Cortex of kidney (tissue), 1 donor: ENCODE measurements at places on chromosomes 4 and X.

- DNase-seq, result no peak
Observed at GRCh38 chrX:3044196-3044595, 2.9 kb downstream of the ARSF start.

DNA sequence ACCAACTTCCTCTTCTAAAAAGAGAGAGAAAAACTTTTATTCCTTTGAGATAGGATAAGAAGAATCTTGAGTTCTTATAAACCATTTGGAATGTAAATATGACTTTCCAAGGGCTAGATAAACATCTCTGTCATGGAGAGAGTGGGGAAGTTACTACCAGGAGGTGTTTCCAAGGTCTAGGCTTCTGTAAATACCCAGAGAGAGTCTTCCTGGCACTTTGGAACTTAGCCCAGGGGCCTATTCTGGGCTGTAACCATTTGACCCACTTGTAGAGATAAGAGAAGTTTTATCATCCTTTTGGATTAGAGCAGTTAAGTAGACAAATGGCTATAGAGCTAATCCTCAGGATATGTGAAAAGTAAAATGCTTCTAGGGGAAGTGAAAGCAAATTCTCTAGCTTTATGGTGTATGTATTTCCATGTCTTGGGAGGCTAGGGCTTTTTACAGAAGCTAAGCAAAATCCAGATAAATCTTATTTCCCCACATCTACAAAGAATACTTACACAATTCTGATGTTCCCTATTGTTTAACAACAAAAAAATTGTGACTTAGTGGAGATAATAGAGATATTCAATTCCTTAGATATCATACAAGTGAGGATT is 51.1 kb downstream of the MCUB start:
- no peak for DNase-seq

- DNase-seq, result no peak
Observed at GRCh38 chr4:43932448-43932847, 516.2 kb downstream of the KCTD8 start.

DNA sequence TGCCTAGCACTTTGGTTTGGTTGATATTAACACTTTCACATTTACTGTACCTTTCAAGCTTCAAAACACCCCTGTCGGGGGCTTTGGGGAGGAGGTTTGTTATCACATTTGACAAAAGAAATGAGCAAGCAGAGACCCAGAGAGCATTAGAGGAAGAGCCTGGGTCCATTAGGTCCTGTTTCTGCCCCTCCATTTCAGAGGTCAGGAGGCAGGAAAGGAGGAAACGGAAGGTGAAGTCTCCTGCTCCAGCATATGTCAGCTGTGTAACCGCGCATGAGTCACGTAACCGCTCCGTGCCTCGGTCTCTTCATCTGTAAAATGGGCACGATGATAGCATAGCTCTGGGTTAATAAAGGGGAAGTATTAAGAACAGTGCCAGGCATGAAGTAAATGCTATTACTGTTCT is 201.9 kb upstream of the BCOR start:
- no peak for DNase-seq

DNA sequence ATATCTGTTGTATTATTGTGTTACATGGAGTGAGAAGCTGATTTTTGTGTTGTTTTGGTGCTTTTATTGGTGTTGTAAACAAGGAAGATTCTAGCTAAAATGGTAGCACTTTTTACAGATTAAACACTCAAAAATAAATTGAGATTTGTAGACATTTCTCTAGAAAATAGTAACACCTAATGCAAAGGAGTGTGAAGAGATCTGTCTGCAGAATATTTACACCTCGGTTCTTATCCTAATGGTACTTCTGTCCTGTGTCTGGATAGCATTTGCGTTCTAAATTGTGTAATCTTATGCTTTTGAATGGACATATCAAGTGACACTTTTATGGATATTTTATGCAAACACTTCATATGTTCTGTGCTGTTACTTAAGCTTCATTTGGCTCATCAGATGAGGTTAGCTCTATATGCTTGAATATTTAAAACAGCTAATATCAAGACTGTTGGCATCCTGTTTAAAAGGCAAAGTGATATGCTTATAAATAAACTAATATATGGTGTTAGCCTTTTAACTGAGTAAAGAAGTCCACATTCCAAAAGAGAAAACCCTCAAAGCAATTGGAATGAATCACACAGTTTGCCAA is 6.0 kb downstream of the PCDH7 start:
- no peak for DNase-seq

- no peak for DNase-seq
Observed at GRCh38 chrX:147679356-147680005, 232.2 kb upstream of the FMR1 start.

GRCh38 chr4:132026166-132026565 is 1122.9 kb upstream of the PCDH10 start:
- no peak for DNase-seq

DNA sequence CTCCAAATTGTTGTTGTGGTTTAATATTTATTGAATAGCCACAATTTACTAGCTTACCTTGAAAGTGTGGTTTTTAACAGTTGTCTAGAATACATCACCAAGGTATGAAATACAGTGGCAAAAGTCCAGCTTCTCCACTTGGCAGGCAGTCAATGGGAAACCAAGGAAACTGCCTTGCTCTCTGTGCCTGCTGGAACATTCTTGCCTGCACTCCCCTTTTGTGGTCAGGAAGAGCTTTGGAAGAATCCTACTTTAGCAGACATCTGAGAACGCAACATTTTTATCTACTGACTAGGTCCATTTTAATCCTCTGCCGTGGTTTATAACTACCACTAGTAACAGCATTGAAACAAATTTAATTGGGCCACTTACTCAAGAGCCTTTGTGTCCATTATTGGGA is 64.5 kb downstream of the TENM3 start:
- no peak for DNase-seq

GRCh38 chr4:130233377-130234047 is 1137.6 kb downstream of the C4orf33 start:
- DNase-seq, result no peak

DNA sequence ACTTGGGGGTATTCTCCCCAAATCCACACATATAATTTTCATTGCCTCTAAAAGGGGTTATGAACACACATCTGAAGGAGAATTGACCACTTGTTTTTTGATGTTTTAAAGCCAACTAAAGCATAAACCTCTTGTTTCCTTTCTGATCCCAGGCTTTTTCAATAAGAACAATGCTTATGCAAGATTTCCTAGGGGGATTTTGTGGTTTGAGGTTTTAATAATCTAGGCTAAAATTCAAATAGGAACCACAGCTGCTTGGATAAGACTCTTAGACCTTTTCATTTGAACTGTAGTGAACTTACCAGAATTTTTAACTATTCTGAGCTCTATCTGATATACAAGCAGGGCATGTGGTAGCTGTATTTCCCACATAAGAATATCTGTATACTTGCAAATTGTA is 651.1 kb downstream of the ANKRD50 start:
- no peak for DNase-seq

GRCh38 chr4:189802884-189803283 is 137.8 kb upstream of the FRG1 start:
- DNase-seq, result no peak

- DNase-seq, result no peak
Observed at GRCh38 chr4:41660352-41660751, 88.2 kb downstream of the PHOX2B start.

DNA sequence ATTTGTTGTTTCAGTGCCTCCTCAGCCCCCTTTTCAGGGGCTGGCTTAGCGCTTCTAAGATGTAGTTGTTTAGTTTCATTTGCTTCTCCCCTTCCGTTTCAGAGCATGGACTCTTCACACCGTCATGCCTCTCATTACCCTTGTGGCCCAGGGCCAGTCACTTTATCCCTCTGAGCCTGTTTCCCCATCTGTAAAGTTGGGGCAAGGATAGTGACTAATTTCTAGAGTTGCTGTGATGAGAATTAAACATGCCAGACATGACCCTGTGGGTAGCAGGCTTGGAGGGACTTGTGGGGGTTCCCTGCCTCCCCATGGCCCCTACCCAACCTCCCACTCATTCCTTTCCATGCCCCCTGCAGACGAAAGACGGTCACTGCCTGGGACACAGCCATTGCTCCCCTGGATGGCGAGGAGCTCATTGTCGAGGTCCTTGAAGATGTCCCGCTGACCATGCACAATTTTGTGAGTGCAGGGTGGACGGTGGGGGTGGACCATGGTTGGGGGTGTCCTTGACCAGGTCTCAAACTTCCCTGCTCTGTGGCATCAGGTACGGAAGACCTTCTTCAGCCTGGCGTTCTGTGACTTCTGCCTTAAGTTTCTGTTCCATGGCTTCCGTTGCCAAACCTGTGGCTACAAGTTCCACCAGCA is 3.6 kb downstream of the ARAF start:
- DNase-seq, result no peak

- DNase-seq, result no peak
Observed at GRCh38 chrX:19725641-19726040, 161.8 kb downstream of the SH3KBP1 start.

DNA sequence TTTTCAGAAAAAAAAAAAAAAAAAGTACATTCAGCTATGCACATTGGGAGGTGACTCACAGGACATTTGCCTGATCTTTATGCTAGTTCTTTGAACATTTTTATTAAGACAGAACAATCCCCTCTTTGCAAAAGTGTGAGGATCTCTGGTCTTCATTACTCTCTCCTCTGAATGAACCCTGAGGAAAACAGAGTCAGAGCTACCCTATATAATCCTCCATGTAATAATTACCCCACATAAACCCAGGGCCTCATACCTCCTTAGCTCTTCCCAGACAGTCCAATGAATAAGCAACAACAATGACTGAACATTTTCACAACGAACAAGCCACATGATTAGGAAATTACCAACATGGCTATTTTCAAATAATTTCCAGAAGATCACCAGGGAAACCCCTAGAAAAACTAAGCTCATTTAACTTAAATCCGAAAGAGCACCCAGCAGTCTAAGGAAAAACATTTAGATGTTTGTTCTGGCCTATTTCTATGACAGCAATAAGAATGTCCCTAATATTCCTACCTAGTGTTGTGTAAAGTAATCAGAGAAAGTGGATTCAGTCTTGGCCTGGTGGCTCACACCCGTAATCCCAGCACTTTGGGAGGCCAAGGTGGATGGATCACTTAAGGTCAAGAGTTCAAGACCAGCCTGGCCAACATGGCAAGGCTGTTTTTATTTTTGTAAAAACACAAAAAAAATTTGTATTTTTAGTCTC is 37.8 kb downstream of the TBC1D9 start:
- no peak for DNase-seq

DNA sequence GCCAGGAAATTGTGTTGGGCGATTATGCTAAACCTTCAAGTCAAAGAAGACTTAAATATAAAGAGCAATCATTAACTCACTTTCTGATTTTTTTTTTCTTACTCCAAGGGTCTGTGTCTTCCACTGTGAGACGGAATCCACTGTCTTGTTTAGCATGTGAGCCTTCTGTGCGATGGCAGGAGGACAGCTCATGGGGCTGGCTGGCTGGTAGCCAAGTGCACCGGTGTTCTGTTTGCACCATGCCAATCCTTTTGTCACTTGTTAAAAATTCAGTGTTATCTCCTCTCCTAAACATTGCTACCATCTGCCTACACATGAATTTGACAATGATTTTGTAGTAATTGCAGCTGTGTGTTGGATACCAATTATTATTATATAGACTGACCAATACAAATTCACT is 1056.3 kb upstream of the IGFBP7 start:
- DNase-seq, result no peak

DNA sequence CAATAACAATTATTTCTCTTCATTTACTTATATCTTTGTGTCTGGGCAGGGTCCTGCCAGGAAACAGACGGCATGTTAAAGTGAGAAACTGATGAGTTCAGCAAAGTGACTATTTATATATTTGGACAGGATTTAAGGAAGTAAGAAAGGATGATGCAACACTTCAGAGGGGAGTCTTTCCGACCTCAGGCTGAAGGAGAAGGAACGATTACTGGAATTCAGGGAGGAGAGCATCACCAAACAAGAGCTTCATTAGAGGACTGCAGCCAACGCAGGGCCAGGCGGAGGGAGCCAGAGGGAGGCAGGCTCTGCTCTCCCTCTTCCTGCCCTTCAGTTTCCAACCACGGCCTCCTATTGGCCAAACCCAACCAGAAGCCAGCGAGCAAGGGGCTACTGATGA is 1.5 kb upstream of the TLR7 start:
- no peak for DNase-seq

- DNase-seq, result no peak
Observed at GRCh38 chr4:60808726-60809485, 391.2 kb upstream of the ADGRL3 start.

- no peak for DNase-seq
Observed at GRCh38 chr4:88275516-88275915, 8.8 kb downstream of the PPM1K start.

DNA sequence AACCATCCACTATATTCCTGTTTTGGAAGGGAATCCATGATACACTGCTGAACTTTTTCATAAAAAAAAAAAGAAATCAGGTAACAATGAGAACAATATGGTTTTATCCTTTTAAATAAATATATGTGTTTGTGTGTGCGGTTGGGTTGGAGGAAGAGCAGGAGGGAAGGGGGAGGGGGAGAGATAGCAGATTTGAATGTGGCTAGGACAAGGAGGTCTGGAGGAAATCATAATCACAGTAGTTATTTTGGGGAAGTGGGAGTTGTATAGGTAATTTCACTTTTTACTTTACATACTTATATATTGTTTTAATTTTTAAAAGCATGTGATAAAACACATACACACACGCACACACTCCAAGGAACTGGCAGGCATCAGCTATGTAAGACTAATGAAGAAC is 134.5 kb upstream of the MBNL3 start:
- DNase-seq, result no peak

GRCh38 chr4:20026456-20026855 is 225.2 kb upstream of the SLIT2 start:
- no peak for DNase-seq

DNA sequence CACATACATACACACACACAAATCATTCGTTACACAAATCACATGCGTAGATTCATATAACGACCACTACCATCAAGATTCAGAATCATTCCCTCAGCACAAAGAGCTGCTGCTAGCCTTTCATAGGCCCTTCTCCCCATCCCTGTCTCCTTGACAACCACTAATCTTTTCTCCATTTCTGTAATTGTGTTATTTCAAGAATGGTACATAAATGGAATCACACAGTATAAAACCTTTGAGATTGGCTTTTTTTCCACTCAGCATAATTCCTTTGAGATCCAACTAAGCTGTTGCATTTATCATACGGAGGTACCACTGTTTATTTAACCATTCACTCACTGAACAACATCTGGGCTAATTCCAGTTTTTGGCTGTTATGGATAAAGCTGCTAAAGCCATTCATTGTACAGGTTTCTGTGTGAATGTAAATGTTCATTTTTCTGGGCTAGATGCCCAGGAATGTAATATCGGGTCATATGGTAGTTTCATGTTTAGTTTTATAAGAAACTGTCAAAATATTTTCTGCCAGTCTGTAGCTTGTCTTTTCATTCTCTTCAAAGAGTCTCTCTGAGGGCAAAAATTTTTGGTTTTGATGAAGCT is 64.1 kb downstream of the USP11 start:
- DNase-seq, result no peak

DNA sequence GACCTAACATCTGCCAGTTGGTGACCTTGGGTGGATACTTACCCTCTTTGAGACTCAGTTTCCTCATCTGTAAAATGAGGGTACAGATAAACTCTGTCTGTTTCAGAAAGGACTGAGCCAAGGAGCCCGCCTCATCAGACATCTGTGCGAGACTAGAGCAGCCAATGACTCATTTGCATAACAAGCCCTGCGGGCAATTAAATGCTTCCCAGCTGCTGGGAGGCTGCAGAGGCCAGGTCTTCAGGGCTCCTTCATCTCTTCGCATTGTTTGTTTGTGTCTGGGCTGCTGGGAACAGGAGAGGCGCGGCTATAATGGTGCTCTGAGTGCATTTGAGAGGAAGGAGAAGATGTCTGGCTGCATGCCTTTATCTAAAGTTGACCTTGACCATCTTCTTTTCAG is 85.0 kb downstream of the ADRA2C start:
- no peak for DNase-seq

GRCh38 chr4:138553001-138553845 is 311.1 kb upstream of the SLC7A11 start:
- no peak for DNase-seq
